Esophagus squamous epithelium (tissue), 5 donors: ENCODE measurements at places on chromosomes 6 and 20. TPM values are rescaled to one million over a fixed set of nuclear protein-coding genes. Genes with fewer than 3 reads are reported as not detected.

The NCOA6 gene
- 17.6 TPM for total RNA-seq

GRCh38 chr20:36644032-36644705, 1.8 kb downstream of the SLA2 start:
- DNase-seq, result no peak

DNA sequence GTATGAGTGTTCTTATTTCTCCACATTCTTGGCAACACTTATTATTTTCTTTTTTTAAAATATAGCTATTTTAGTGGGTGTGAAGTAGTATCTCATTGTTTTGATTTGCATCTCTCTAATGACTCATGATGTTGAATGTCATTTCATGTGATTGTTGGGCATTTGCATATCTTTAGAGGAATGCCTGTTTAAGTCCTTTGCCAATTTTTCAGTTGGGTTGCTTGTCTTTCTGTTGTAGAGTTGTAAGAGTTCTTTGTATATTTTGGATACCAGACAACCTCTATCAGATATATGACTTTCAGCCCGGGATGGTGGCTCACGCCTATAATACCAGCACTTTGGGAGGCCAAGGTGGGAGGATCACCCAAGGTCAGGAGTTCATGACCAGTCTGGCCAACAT, 5.1 kb upstream of the POPDC3 start:
- no peak for DNase-seq

DNA sequence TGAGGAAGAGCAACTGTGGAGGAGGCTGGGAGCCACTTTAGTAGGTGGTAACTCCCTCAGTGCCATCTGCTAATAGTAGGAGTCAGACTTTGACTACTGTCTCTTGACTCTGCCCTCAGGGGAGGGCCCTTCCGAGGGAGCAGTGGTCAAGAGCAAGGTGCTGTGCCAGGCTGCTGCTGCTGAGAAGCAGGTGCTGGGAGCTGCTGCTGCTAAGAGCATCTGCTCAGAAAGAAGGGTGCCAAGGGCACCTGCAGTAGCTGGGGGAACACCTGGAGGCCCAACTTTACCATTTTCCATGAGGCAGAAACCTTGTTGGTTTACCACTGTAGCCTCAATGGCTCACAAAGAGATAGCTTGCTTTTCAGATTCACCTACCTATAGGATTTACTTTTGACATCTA, 18.5 kb downstream of the GGTLC1 start:
- DNase-seq, result no peak

- no peak for DNase-seq
Observed at GRCh38 chr6:168134560-168135201, 55.7 kb upstream of the FRMD1 start.

- no peak for DNase-seq
Observed at GRCh38 chr6:22550971-22551670, 18.2 kb upstream of the HDGFL1 start.

The METTL24 gene
- total RNA-seq, result not detected

DNA sequence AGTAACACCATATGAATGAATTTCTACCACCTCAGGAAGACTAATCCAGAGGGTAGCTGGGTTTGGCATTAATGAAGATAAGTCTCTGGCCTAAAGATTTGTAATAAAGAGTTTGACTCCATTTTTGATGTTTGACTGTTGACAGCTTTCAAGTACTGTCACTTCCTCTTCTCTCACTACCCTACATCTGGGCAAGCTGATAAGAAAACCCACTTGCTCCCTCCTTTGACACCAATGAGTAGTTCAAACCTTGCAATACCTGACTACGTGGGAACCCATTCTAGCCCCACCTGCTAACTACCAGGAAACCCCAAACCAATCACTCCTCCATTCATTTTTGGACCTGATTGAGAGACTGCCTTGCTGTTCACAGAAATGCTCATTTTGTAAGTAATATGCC, 621.5 kb downstream of the TENT5A start:
- DNase-seq, result no peak

- no peak for DNase-seq
Observed at GRCh38 chr6:27672113-27672799, 199.4 kb upstream of the ZNF184 start.

- no peak for DNase-seq
Observed at GRCh38 chr6:15962449-15962764, 166.5 kb upstream of the MYLIP start.

The CABLES2 gene
- 2.0 TPM for total RNA-seq

- DNase-seq, result no peak
Observed at GRCh38 chr6:97123652-97124051, 159.4 kb downstream of the MMS22L start.
